ENCODE measurements at places on chromosomes 16 and 17.

GRCh38 chr16:8614435-8615029 lies 7.0 kb upstream of the METTL22 start:
- DNase-seq, result no peak

GRCh38 chr16:84068041-84068440 lies 25.4 kb upstream of the SLC38A8 start:
- no peak for DNase-seq

GRCh38 chr17:76500747-76501017 lies 541 bp downstream of the RHBDF2 start:
- no peak for DNase-seq

GRCh38 chr17:39622380-39623006 lies 4.3 kb upstream of the PPP1R1B start:
- peak; percentile 51 for DNase-seq

DNA sequence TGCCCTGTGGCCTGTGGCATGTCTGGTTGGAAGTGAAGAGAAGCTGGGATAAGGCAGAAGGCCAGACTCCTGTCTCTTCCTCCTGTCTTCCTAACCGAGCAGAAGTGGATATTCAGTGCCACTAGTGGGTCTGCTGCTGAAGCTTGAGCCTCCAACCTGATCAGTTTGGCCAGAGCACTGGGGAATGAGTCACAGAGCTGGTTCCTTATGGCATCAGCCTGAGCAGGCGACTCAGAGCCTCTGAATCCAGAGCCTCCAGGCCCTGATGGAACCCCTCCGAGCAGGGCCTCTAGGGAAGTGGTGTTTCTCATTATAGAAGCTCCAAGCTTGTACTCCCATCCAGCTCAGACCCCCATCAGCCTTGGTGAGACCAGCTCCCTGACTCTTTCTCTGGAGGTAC lies 2.0 kb downstream of the WSCD1 start:
- no peak for DNase-seq

DNA sequence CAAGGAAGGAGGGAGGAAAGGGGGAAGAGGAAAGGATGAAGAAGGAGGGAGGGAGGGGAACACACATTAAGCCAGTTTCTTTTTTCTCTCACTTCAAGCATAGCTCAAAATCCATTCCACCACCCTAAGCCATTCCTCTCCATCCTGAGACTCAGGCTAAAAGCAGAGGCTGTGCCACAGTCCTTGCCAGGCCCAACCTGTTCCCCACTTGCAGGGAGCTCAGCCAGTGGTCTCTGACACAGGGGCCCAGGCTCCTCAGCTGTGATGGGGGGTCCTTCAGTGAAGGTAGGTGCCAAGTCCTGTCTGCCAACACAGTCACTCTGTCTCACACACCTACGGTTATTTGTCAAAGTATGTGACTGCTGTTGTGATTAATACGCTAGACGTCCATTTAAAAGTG lies 44.6 kb downstream of the SDK2 start:
- no peak for DNase-seq

DNA sequence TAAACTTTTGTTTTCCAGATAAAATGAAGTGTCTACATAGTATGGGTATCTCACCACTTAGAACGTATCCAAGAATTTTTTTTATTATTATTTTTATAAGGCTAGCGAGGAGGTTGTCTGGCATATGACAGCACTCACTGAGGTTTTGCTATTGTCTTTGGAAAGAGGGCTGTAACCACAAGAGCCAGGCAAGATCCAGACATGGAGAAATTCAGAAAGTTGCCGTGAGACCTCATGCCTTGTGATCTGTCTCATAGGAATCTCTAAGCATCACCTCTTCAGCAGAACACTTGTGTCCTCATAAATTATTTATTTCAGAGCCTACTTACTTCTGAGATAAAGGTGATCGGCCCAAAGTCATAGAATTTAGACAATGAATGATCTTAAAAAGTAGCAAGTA lies 410.8 kb downstream of the CDH11 start:
- DNase-seq, result no peak

- no peak for DNase-seq
Measured at GRCh38 chr17:12865769-12866168, 76.5 kb downstream of the ARHGAP44 start.

DNA sequence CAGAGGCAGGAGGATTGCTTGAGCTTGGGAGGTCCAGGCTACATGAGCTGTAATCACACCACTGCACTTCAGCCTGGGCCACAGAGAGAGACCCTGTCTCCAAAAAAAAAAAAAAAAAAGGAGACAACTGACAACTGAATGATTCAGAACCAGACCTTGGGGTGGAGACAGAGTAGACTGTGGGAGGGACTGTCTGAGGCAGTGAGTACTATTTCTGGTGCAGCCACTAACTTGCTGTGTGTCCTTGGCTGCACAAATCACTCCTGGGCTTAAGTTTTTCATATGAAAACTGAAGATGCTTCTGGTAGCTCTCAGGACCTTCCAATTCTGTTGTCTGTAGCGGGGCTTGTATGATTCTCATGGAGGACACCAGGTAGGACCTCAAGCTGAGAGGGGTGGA lies 5.8 kb downstream of the ASB16 start:
- no peak for DNase-seq

- DNase-seq, result no peak
Measured at GRCh38 chr17:41428591-41429291, 4.4 kb upstream of the KRT37 start.

GRCh38 chr16:50265716-50266336 lies 525 bp upstream of the ADCY7 start:
- DNase-seq, result no peak

DNA sequence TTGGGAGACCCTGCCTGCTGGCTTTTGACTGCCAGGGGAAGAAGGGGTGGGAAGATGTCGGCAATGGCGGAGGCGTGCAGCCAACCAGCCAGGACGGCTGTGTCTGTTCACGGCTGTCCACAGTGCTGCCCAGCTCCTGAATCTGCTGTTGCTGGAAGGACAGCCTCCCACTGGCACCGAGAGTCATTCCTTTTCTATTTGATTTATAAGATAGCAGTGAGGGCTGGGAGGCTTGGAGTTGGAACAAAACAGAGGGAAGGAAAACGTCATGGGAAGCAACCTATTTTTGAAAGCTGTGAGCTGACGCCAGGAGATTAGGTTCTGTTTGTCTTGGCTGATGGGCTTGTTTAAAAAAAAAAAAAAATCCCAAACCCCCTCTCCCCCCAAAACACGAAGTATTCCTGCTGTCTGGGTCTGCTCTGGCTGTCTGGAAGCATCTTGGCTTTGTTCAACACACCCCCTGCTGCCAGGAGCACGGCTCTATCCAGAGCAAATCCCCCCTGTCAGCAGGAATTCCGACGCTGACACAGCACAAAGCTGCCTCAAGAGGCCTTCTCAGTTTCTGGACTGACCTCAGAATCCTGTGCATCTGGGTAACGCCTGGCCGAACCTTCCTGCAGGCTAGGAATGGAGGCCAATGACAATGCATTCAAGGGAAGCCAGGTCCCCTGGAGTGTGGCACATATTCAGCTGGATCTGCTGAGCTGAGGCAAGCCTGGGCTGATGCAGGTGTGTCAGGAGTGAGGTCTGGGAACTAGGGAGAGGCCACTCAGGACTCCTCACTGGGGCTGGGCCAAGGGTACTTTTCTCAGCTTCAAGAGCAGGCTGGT lies 41.0 kb upstream of the SREBF1 start:
- no peak for DNase-seq

DNA sequence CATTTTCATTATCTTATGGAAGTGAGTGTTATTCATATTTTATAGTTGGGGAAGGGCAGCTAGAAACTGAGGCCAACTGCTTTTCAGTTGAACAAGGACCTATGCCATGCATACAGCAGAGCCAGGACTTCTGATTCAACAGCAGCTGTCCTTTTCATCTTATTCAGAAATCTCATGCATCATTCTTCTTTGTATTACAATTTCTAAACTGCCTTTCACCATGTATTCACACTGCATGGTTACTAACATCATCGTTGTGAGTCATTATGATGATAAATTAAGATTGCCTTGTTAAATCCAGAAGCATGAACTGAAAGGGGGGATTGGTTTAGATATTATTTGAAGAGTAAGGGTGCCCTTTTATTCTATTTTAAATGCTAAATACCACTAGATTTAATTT lies 1470.1 kb upstream of the GOT2 start:
- no peak for DNase-seq

DNA sequence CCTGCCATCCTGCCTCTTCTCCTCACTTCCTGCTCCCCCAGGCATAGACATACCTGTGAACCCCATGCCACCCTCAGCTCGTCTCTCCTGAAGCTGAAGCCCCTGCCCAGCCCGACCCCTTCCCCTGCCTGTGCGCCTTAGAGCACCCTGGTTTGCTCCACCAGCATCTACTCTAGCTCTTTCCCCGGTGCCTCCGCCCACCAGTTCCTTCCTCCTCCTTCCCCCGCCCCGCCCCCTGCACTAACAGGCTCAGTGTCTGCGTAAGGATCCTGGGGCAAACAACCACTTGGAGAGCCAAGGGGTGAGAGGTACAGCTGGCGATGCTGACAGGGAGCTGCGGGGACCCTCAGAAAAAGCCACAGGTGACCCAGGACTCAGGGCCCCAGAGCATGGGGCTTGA lies 1.9 kb downstream of the GPR142 start:
- DNase-seq, result peak; percentile 58

- DNase-seq, result no peak
Measured at GRCh38 chr17:77929180-77929564, 29.3 kb upstream of the TNRC6C start.

- DNase-seq, result no peak
Measured at GRCh38 chr17:48016112-48016511, 21.5 kb downstream of the COPZ2 start.

- no peak for DNase-seq
Measured at GRCh38 chr16:10137341-10137740, 44.9 kb downstream of the GRIN2A start.

GRCh38 chr17:14308636-14308964 lies 7.7 kb downstream of the HS3ST3B1 start:
- no peak for DNase-seq

GRCh38 chr17:2239882-2240430 lies 63.6 kb downstream of the SMG6 start:
- DNase-seq, result no peak

- DNase-seq, result no peak
Measured at GRCh38 chr16:50260206-50261159, 5.9 kb upstream of the ADCY7 start.

DNA sequence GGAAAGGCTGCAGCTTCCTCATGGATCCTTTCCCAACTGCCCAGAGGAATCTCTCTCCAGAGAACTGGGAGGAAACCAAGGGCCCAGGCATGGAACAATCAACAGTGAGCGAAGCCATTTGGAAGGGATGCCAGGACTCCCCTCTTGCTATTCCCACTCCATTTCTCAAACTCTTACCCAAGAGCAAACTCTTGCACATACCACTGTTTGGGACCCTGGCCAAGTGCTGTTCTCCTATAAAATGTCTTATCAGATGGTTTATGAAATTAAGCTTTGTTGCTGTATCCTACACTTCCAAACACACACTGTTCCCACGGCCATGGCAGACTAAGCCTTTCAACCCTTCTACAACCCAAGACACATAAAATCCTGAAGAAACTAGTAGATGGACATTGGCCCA lies 48.3 kb upstream of the AXIN2 start:
- DNase-seq, result no peak

- DNase-seq, result no peak
Measured at GRCh38 chr16:85651629-85652430, 36.9 kb downstream of the GINS2 start.

GRCh38 chr17:33099906-33100305 lies 108.3 kb downstream of the SPACA3 start:
- DNase-seq, result no peak

- no peak for DNase-seq
Measured at GRCh38 chr16:84054916-84055315, 12.3 kb upstream of the SLC38A8 start.

- no peak for DNase-seq
Measured at GRCh38 chr16:80189476-80190175, 351.2 kb upstream of the DYNLRB2 start.

DNA sequence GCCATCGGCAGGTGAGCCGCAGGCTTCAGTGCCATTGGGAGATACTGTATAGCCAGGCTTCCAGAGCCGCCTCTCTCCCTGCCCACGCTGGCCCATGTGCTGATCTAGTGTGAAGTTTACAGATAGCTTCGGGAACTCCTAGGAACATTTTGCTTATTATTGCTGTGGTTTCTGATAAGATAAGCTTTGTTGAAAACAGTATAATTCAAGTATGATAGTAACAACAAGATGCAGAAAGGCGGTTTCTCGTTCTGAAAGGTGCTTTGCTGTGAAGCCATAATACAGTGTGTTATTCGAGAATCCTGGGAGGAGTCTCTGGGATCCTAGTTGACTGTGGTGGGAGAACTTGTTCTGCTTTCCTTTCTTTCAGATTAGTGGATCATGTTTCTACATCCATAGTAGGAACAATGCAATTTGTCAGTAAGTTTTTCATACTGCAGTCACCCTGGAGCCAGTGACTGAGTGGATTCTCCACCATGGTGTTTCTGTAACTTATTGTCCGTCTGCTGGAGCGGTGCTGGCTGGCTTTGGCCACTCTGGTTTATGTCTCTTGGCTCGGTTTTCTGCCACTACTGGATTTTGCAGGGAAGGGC lies 31.5 kb downstream of the RAB11FIP3 start:
- DNase-seq, result no peak

- no peak for DNase-seq
Measured at GRCh38 chr17:65070620-65071019, 14.1 kb upstream of the GNA13 start.

- DNase-seq, result no peak
Measured at GRCh38 chr17:79695797-79696609, 34.7 kb upstream of the ENPP7 start.

GRCh38 chr16:85220125-85220839 lies 108.0 kb upstream of the CIBAR2 start:
- no peak for DNase-seq

- no peak for DNase-seq
Measured at GRCh38 chr17:55546991-55547664, 35.9 kb upstream of the SMIM36 start.

- no peak for DNase-seq
Measured at GRCh38 chr17:6568184-6568758, 11.9 kb upstream of the PITPNM3 start.

- no peak for DNase-seq
Measured at GRCh38 chr17:77213778-77214132, 73.0 kb downstream of the SEC14L1 start.

- no peak for DNase-seq
Measured at GRCh38 chr16:81478876-81479511, 34.4 kb downstream of the CMIP start.
